Bladder microvascular endothelial cell (primary cell): ENCODE measurements at places on chromosomes 7 and 10. TPM values are rescaled to one million over a fixed set of nuclear protein-coding genes. Genes with fewer than 3 reads are reported as not detected.

CUX1 gene
- total RNA-seq: 13.0 and 47.5 TPM in 2 replicates

IFIT2 gene
- 2.6 and 5.3 TPM in 2 replicates for total RNA-seq

PDE6C gene
- not detected in 2 replicates for total RNA-seq

ASB10 gene
- not detected in 2 replicates for total RNA-seq

SLC26A3 gene
- not detected in 2 replicates for total RNA-seq

NPFFR1 gene
- total RNA-seq: not detected in 2 replicates

PPP1R3A gene
- not detected in 2 replicates for total RNA-seq

HSPA14 gene
- total RNA-seq: 9.8 and 10.5 TPM in 2 replicates

UPK3BL1 gene
- 2.3 and 18.7 TPM in 2 replicates for total RNA-seq

H2BK1 gene
- not detected in 2 replicates for total RNA-seq

RADIL gene
- total RNA-seq: 0.65 and 1.3 TPM in 2 replicates

AOC1 gene
- total RNA-seq: not detected in 2 replicates

CALD1 gene
- total RNA-seq: 135 and 315 TPM in 2 replicates

COL13A1 gene
- 3.1 and 9.0 TPM in 2 replicates for total RNA-seq

CRHR2 gene
- total RNA-seq: not detected in 2 replicates

GPC2 gene
- total RNA-seq: 1.3 and 3.9 TPM in 2 replicates

DHTKD1 gene
- total RNA-seq: 18.3 and 22.4 TPM in 2 replicates

AS3MT gene
- total RNA-seq: 0.81 and 1.1 TPM in 2 replicates

CPA4 gene
- total RNA-seq: 0.25 TPM in 1 of 2 replicates, not detected in the other

STAG3 gene
- total RNA-seq: 0.25 and 0.32 TPM in 2 replicates

CYP26C1 gene
- 1.1 and 2.1 TPM in 2 replicates for total RNA-seq

ITIH5 gene
- 1.8 and 2.6 TPM in 2 replicates for total RNA-seq

OPN4 gene
- total RNA-seq: not detected in 2 replicates

CTAGE6 gene
- total RNA-seq: 0.32 and 1.5 TPM in 2 replicates

TUBB8 gene
- total RNA-seq: not detected in 2 replicates

CLCN1 gene
- total RNA-seq: not detected in 2 replicates

AGBL3 gene
- total RNA-seq: 0.82 and 1.6 TPM in 2 replicates

CFAP58 gene
- total RNA-seq: 0.65 and 0.69 TPM in 2 replicates

BZW2 gene
- 85.5 and 88.4 TPM in 2 replicates for total RNA-seq

MYO1G gene
- under 0.01 and 0.13 TPM in 2 replicates for total RNA-seq
